ENCODE measurements at places on chromosomes 3 and 15.

GRCh38 chr3:150096700-150097587 lies 126.2 kb upstream of the PFN2 start:
- DNase-seq: no peak

DNA sequence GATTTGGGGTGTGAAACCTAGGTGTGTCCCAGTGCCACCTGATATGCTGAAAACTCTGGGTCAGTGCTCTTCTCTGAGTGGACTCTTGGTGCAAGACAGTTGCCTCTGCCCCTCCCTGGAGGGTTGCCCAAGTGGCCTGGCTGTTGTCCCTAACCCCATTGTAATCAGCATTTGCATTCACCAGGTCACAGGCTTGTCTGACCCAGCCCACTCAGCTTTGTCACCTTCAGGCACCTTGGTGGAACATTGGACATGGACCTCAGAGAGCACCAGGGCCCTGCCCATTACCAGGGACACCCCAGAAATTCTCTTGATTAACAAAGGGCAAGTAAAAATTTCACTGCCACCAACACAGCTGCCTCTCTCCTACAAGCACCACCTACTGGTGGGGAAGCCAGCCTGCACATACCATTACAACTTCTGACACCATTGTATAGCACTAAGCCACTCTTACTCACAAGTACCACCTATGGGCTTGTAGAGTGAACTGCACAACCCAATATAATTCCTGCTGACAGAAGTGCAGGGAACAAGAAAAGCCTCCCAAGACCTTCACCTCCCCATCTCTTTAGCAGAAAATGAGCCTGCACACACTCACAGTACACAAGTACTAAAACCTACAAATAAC lies 324.6 kb downstream of the EPHA6 start:
- no peak for DNase-seq

GRCh38 chr15:31503758-31504461 lies 177.3 kb downstream of the KLF13 start:
- DNase-seq: no peak

- no peak for DNase-seq
Measured at GRCh38 chr3:12307136-12307535, 18.3 kb downstream of the PPARG start.

GRCh38 chr3:15731024-15731423 lies 66.8 kb downstream of the ANKRD28 start:
- DNase-seq: no peak
